Stimulated activated memory B cell treated with anti-CD40 and anti-IgM and Interleukin-4, amounts not matched to agents 10 μg/mL and 1 μg/mL and 100 μg/mL, for 72 hours (primary cell): ENCODE measurements at places on chromosomes 1 and 21.

DNA sequence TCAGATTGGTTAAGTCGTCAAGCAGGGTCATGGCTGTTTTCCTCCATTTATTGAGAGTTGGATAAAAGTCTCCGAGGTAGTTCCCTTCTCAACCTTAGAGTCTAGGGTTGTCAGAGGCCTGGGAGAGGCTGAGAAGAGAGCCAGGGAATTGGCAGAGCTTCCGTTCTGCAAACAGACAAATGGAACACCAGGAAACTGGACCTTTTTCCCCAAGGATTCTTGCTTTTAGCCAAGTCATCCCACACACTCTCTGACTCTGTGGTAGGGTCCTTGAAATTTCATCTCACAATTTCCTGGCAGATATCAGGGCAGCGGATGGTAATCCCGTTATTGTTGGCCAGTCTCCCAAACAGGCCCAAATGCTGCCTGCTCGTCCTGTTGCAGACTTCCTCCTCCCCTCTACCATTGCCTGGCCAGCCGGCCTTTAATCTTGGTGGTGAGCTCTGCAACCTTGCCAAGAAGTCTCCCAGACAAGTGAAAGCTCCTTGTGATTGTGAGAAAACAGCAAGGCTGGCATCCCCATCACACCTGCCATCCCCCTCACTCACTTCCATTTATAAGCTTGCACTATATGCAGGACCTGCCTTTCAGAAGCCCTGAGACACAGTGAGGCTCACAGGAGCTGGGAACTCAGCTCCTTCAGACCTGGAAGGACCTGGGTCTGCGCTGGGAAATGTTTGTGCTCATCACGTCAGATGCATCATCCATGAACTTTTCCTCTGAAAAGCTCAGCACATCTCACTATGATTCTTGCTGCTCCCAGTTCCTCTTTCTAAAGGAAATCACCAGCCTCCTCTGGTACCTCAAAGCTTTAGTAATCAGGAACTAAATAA lies 13.7 kb upstream of the SRP9 start:
- peak; percentile 47 for ATAC-seq

GRCh38 chr1:219081943-219082925 lies 91.4 kb upstream of the LYPLAL1 start:
- ATAC-seq, result peak; percentile 64

DNA sequence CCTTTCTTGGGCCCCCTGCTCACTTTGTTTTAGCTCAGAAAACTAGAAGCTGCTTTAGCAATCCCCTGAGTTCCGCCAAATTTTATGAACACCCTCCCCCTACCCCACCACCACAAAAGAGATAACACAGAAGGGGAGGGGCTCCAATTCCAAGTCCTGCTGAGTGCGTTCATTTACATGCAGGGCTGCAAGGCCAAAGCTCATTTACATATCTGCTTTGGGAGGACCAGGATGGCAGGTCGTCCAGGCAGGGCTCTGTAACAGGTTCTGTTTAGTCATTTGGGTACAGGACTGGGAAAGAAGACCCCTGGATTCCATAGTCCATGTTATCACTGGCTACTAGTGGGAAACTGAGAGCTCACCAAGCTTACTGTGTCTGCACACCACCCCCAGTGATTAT lies 35.9 kb upstream of the KIF21B start:
- no peak for ATAC-seq

DNA sequence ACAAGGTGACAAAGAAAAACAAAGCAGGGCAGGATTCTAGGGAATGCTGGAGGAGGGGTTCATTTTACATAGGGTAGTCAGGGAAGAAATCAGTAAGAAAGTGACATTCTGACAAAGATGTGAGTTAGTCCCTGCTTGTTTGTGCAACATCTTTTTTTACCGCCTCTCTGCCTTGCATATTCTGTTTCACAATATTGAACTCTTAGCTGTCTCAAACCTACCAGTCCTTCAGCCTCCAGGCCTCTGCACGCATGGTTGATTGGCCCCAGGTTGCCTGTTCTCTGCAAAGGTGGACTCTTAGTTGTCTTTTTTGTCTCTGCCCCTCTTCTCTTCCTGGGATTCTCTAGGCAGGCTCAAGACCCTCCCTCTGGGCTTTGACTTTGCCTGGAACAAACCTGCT lies 152.2 kb upstream of the RUNX1 start:
- ATAC-seq, result no peak

DNA sequence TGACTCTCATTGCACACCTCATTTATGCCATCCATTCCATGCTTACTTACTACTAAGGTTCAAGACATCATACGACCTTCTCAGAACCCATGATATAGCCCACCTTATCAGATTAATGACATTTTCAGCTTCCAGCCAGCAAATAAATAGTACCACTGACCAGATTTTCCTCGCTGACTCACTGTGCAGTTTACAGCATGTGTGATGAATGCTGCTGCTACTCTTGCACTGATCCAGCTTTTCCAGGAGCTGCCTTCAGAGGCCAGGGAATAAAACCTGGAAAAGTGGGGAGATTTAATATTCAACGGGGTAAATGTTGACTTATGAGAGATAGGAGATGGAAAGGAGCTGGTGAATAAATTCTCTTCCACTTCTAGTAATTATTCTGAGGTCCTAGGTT lies 247.1 kb downstream of the COL11A1 start:
- no peak for ATAC-seq

- no peak for ATAC-seq
Measured at GRCh38 chr1:55053265-55053954, 14.1 kb downstream of the PCSK9 start.

- peak; percentile 80 for ATAC-seq
Measured at GRCh38 chr1:205430696-205431305, 8.9 kb upstream of the LEMD1 start.

- no peak for ATAC-seq
Measured at GRCh38 chr21:34935898-34936297, 113.2 kb downstream of the RUNX1 start.

DNA sequence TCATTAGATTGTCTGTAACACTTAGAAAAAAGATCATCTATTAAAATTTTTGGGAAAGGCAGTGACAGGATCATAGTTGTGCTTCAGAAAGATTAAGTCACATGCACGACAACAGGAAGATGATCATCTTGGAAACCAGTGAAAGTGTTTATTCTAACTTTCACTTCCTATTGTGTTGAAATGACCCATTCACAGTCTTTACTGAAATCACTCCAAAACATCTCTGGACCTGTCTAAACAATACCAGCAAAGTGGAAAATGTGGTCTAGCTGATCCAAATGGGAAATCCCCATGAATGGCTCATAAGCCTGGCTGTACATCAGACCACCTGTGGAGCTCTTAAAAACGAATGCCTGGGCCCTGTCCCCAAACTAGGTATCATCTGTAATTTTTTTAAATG lies 111.1 kb upstream of the ETV3 start:
- ATAC-seq, result peak; percentile 98

- ATAC-seq, result no peak
Measured at GRCh38 chr1:68379085-68379478, 70.7 kb downstream of the RPE65 start.

- no peak for ATAC-seq
Measured at GRCh38 chr1:17755120-17755519, at the start of gene ACTL8. Gene ACTL8 (plus strand): TSS chr1:17755333. CDS start chr1:17823009, 67,676 bp downstream.

- no peak for ATAC-seq
Measured at GRCh38 chr1:172363852-172364251, 56.6 kb upstream of the C1orf105 start.

- ATAC-seq, result peak; percentile 0
Measured at GRCh38 chr21:46323227-46323709, 402 bp downstream of the C21orf58 start.

DNA sequence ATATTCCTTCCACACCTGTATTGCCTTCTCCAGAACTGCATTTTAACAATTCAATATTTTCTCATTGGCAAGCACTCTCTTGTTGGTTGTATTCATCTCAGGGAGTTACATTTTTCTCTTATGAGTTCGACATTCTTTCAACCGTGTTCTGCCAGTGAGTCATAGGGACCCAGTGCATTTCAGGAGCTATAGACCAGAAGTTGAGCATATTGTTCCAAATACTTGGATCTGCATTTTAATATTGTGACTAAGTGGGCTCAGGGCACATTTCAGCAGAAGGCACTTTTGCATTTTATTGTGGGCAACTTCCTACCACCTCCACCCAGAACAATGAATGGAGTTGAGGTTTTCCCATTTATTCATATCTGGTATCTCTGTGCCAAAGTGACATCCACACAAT lies 132.8 kb downstream of the TNFSF18 start:
- ATAC-seq, result no peak

DNA sequence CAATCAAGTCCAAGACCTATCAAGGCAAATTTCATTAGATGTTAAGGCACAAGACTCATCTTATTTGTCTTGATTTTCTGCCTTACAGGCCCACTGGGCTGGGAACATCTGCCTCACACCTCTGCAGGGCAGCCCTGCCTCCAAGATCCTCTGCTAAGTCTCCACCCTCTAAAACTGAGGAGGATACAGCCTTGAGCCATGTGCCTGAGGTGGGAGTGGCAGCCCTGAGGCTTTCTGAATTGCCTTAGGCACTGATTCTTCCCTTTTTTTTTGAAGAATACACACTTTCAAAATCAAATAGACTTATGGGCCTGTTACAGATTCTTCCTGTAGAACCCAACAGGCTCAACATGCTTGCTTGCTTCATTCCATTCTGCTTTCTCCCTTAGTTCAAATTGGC lies 544.3 kb upstream of the ADAMTS5 start:
- no peak for ATAC-seq

- ATAC-seq, result peak; percentile 51
Measured at GRCh38 chr1:10507111-10507879, 32.5 kb downstream of the PEX14 start.

- ATAC-seq, result no peak
Measured at GRCh38 chr1:5543235-5543634, 449.0 kb downstream of the NPHP4 start.

DNA sequence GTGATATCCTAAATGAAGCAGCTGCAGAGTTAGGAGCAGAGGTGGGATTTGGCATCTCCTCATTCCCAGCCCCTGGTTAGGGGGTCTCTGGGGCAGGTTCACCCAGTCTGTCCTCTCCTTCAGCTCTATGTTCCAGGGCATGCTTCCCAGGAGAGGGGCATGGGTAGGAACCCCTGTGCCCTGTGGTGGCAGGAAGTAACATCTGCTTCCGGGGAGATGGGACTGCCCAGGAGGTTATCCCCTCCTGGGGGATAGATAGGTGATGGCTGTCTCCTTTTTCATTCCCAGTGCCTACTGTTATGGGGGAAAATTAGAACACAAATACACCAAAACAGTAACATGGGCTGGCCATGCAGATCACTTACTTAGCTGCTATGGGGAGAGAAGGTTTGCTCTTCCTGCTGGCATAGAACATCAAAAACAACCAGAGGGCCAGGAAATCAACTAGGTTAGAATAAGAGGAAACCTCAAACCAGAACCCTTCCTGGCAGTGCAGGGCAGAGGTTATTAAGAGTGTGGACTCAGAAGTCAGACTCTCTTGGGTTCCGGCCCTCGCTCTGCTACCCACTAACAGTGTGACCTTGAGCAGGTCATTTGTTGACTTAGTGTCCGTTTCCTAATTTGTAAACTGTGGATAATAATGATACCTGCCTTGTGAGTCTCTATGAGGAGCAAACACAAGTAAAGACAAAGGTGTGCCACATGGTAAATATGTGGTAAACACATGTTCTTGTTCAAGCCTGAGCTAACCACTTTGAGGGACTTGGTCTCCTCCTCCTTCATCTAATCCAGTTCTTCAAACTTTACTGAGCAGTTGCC lies 157.8 kb upstream of the JUN start:
- peak; percentile 87 for ATAC-seq

DNA sequence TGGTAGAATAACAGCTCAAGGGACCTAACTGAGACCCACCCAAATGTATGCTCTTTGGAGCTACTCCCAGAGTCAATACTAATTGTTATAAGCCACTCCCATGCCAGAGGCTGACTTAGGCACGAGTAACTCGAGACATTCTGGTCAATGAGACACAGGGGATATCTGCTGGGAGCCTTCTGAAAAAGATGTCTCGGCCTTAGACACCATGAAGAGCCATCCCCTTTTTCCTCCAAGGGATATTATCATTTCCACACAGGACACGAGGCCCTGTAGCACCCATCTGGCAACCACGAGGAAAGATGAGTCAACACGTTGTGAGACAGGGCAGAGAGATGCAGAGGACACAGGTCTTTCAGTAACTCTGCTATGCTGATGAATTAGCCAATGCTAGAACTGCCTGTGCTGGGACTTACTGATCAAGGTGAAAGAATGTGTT lies 30.7 kb downstream of the ITPKB start:
- no peak for ATAC-seq

DNA sequence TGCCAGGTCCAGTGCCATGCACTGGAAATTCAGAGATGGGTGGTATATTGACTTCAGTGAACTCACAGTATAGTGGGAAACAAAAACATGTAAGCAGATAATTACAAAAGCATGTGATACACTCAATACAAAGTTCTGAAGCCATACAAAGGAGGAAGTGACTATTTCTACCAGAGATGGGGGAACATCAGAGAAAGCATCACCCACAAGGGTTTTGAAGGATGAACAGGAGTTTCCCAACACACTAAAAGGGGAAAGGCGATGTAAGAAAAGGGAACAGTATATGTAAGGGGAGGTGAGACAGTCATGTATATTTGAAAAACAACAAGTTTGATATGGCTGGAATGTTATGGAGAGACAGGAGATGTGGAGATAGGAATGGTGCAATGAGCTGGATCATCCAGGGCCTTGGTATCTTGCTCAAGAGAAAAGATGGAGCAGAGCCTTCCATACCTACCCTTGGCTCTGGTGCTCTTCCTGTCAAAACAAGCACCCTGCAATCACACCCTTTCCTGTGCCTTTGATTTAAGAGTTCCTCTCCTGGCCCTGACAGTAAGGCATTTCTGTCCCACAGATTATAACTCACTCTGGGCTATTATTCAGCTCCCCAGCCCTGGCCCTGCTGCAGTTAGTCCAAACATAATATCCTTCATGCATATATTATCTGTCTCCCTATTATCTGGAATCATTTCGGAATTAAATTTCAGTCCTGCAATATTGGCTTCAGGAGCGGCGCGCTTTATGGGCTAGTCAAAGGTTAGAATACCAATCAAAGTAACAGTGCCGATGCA lies 60.5 kb downstream of the DMAP1 start:
- no peak for ATAC-seq

DNA sequence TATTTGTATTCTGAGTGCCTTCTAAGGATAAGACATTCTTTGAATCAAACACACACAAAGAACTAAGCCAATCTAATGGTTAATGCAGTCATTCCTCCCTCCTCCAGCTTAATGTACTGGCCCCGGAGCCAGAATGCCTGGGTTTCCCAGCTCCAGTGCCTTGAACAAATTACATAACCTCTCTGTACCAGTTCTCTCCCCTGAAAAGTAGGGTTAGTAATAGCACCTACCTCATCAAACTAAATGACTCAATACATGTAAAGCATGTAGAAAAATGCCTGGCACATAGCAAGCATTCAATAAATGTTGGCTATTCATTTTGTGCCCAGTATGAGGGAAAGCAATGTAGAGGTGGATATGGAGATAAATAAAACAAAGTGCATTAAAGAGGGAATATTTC lies 14.0 kb downstream of the C1orf52 start:
- no peak for ATAC-seq
